ENCODE measurements at places on chromosomes 5 and 9. TPM values are rescaled to one million over a fixed set of nuclear protein-coding genes. Genes with fewer than 3 reads are reported as not detected.

LTC4S gene
- total RNA-seq: 10.3 TPM

DNA sequence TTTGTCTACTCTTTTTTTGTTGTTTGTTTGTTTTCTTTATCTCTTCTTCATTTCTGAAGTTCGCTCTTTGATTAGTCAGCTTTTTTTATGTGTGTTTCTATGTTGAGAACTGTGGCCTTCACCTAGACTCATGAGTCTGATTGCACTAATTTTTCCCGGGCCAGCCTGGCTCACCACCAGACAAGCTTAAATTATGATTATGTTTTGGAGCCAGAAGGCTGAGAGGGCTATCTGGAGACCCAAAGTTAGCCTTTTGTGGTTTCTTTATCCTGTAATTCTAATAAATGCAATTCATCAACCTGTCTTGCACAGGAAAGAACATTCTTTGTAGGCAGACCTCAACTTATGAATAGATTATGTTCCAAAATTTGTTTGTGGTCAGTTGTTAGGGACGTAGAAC, 20.8 kb upstream of the ACTBL2 start:
- peak; percentile 44 for DNase-seq

DNA sequence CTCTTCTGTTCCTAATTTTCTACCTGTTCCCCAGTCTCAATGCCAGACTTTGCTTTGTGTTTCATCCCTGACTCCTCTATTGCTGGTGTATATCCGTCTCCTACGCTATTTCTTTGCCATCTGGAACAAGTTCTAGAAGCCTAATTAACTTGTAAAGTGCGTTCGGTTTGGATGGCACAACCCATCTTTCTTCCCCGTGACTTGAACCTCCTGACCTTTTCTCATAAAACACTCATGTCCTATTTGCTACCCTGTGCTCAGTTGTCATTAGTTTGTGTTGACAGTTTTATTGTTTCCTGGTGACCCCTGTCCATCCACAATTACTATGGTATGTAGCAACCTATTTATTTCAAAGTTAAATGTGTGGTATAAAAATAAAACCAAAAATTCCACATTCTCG, 323.5 kb downstream of the TLE4 start:
- no peak for DNase-seq

GRCh38 chr9:101591787-101592446, 2.9 kb downstream of the PPP3R2 start:
- DNase-seq: no peak

DNA sequence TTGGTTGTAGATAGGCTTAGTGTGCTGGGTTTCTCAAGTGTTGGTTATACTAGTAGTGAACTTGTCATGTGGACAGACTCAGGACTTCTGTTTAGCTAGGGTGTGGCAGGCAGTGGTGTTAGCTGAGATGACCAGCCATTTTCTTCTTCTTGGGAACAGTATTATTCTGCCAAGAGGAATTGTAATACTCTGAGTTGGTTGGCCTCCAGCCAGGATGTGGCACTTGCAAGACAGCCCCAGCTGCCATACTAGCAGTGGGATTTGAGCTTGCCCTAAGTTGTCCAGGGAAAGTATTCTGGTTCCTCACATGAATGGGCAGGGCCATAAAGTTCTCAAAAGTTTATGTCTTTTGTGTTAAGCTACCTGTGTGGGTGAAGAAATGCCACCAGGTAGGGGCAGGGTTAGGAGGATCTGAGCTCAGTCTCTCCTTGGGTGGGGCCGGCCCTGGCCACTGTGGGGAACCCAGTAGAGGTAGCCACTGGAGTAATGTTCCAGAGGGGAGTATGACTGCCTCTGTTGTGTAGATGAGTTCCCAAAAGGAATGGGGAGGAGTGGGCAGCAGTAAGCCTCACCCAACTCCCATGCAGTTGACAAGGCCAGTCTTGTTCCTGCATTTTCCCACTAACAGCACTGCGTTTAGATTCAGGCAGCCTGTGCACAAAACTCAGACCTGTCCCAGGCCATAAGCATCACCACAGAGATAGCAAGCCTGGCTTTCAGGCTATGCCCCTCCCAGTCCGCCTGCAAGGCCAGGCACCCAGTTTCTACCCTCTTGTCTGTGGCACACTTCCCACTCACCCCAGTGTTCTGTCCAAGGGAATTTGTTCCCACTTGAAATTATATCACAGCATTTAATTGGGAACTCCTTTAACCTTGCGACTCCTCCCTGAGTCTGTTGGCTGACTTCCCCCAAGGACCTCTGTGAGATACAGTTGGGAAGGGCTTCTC, 250.7 kb downstream of the ANXA1 start:
- no peak for DNase-seq

DNA sequence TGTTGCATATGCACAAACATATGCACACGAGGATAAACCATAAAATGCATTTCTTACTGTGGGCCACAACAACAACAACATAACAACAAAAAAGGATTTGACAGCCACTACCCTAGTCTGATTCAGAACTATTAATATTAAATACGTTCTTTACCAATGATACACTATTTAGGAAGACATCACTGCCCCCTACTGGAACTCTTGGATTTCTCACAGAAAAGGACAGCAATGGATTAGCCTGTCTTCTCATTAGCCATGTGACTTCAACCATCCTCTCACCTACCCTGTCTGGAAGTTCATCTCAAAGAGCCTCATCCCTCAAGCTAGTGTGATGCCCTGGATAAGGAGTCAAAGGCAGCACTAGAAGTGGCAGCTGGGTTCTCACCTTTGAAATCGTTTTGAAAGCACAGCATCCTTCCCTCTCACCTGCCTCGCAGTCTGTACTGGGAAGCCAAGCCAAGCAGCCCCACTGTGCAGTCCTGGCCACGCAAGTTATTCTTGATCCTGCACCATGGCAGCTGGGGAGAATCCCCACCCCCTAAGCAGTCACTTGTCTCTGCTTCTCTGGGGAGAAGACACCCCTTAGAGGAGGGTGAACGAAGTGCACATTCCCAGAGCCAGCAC, 64.6 kb downstream of the SH3TC2 start:
- peak; percentile 40 for DNase-seq
